ENCODE measurements at places on chromosomes 4 and X.

DNA sequence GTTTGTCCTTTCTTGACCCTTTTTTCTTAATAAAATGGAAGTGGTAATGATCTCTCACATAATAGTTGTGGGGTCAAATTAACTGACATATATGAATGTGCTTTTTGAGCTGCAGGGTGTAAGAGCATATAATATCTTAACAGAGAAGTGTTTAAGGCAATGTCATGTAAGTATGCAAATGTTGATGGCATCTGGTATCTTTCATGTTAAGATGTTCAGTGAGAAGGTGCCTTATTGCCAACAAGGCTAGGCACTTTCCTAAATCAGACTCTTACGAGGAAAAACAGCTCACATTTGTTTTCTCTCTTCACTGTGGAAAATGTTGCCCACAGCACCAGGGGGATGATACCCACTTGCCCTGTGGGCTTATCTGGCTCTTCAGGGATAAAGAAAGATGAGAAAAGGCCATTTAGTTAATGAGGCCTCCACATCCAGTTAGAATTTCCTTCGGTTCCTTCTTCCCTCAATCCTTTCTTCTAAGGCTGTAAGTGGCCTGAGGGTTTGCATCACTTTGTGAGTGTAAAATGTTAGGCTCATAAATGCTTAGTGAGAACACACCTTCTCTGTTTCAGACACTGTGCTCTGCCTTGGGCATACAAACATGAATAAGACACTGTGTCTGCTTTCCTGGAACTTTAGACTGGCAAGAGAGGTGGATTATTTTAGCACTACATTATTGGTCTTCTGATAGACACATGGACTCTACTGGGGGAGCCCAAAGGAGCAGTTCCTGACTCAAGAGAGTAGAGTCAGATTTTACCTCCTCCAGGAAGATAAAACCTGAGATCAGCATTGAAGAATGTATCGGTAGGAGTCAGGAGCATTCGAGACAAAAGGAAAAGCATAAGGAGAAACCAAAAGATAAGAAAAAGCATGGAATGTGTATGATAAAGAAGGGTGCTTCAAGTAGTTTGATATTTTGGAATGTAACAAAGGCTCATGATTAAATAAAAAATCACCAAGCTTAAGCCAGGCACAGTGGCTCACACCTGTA is 135.5 kb downstream of the SOWAHB start:
- DNase-seq = no peak

DNA sequence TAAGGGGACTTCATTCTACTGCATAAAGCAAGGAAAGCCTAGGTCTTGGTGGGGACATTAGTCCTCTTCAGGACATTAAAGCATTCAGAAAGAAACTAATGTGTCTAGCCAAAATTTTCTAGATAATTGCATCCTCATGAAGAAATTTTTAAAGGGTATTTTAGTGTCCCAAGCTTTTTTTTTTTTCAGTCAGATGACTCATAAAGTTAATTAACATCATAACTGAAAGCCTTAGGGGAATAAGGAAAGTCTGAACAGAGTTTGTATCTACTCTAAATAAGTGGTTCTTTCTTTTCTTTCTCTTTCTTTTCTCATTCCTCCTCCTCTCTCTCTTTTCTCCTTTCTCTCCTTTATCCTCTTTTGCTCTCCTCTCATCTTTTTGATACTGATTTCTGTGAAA is 202.4 kb downstream of the ADAMTS3 start:
- DNase-seq = peak; percentile 40

GRCh38 chr4:36321176-36321575 is 39.8 kb downstream of the DTHD1 start:
- DNase-seq = no peak

DNA sequence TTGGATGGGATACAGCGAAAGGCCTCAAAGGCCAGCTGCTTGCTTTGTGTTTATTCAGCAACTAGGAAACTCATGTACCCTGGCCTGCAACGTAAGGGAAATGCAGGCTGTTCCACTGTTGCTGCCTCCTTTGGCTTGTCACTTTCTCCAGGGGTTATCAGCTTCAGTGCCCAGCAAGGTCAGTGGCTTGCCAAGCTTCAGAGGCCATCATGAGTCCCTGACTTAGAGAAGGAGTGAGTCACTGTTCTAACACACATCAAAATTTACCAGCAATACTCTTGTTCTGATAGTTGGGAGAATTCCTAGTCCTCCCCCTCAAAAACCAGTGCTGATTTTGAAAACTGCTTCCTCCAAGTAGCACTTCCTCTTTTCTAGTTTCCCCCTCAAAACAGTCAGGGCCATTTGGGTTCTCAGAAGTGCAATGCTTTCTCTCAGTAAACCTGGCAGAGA is 250.8 kb downstream of the ARHGAP24 start:
- peak; percentile 61 for DNase-seq

DNA sequence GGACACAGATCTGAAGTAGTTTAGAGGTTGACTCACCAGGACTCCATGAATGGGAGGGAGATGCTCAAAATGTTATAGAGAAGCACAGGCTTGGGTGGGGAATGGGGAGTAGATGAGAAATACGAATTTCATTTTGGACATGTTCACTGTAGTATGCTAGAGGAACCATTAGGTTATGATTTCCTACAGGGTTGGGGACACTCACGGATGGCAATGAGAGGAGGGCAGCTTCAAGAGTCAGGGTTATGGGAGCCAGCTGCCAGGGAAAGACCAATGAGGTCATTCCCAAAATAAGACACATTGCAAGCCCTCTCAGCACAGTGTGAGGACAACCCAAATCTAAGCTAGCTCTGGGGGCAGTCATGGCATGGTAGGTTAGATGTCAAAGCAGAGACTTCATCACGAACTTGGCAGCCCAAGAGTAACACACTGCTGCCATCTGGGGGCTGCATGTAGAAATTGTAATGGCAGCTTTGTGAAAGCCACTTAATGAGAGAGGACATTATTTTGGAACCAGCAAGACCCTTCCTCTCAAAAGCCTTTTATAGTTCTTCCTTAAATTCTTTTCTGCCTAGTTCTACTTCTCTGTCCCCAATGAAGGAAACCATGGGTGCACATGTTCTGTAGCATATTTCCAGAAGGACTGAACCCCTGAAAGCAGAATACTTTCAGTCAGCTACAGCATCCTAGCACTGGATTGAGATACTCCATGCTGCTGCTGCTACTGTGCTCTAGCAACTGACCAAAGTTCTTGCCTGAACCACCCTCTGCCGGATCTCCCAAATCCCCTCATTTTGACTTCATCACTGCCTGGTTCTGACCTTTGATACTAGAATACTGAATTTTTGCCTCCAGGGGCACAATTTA is 16.2 kb upstream of the ZCCHC12 start:
- DNase-seq = peak; percentile 58

DNA sequence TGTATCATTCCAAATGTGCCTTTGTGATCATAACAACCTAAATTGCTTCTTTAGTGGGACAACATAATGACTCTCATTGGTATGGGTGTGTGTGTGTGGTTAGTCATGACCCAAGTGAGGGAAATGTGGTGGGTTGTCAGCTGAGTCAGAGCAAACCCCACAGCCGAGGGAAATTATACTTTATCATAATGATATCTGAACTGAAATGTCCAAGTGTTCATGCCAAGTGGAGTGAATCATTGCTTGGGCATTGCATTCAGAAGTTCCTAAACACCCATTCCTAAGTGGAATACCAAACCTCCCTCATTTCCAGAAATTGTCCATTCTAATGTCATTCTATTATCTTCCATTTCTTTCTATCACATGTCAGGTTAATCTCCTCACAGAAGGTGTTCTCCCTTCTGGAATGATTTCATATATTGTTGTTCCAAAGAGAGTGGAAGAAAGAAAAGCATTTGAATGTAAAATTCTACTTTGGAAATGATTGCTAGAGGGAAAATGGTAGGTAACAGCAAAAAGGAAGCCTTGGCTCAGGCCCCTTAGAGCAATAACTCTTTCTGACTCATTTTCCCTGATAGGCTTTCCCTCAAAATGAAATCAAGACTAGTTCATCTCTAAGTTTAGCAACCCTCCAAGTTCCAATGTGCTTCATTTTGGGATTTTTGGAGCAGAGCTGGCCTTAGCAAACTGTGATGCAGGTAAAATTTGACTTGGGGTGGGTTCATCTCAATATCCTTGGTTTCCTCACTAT is 230.7 kb upstream of the KCNIP4 start:
- DNase-seq = peak; percentile 97

GRCh38 chr4:105709081-105709450 is 482 bp downstream of the GSTCD start:
- peak; percentile 15 for DNase-seq

GRCh38 chr4:2465032-2465431 is 3.9 kb upstream of the RNF4 start:
- DNase-seq = no peak

GRCh38 chr4:35993606-35994005 is 250.7 kb downstream of the ARAP2 start:
- no peak for DNase-seq

DNA sequence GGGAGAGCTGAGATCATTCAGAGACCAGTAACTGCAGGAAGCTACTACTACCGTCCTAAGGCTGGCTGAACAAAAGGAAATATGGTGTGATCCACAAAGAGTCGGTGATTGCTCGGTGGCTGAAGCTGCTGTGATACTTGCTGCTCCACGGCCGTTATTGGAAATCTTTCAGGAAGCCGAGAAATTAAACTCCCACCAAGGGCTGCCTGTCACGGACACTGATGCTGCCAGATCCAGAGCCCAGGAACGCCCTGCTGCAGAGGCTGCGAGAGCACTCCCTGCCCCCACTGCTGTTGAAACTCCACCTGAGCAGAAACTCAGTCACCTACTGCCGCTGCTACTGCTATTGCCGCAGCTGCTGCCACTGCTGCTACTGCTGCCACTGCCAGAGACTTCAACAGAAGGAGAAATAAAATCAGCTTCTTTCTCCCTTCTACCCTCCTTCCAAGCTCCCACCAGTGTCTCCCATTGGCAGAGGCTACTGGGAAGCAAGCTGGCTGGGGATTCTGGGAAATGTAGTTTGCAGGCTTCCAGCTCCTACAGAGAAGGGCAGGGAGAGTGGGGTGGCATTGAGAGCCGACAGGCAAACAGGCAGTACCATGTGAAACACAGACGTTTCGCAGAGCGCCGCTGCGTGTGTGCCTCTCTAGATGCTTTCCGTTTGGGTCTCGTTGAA is 126.0 kb upstream of the ENPP6 start:
- DNase-seq = peak; percentile 75

GRCh38 chr4:181105487-181105886 is 1137.7 kb upstream of the TENM3 start:
- DNase-seq = no peak

DNA sequence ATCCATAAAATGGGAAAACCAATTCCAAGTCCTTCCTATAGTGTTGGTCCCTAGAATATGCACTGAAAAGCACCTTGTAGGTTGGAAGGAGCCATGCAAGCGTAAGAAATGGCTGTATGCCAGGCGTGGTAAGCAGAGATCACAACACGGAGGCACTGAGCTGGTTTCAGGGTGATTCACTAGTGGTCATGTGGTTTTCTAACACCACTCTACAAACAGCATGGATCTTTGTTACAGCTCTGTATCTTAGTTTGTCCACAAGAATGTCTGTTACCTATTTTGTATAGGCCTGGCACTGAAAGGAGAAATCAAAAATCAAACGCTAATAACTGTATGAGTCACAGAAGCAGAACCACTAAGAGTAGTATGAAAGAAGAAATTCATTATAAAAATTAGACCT is 71.9 kb downstream of the MAGEB17 start:
- peak; percentile 76 for DNase-seq

GRCh38 chr4:3491681-3492405 is 28.7 kb downstream of the DOK7 start:
- peak; percentile 52 for DNase-seq

DNA sequence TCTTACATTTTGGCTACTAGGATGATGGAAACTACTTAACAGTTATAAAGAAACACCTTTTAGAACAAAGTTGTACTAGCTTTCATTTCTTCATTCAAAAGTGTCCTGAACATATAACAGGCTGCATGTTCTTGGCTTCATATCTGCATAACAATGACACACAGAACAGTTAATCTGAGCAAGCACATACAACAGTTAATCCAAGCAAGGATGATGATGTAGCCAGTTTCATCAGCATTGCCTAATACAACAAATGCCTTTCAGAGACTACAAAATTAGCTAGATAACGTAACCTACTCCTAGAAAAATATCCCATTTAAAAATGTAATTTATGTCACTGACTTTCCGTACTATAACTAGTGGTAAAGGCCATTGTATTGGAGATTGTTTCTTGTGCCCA is 182.1 kb downstream of the SCFD2 start:
- DNase-seq = no peak

- no peak for DNase-seq
Measured at GRCh38 chrX:154890990-154891639, 5.0 kb downstream of the F8A1 start.

DNA sequence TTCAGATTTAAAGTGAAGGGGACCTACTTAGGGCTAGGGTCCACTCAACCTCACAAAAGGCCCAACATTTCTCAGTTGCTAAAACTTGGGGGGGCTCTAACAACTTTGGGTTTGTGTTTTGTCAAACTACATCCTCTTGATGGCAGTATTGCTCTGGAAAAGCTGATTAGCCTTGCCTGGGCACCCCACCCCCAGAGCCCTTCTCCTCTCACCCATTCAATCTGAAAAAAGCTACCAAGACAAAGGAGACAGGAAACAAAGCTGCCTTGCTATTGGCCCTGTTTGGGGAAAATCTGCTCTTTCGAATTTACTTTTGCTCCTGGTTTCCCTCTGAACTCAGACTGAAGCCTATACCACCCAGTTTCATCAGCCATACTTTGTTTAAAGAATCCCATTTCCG is 195.2 kb upstream of the STK26 start:
- DNase-seq = no peak

DNA sequence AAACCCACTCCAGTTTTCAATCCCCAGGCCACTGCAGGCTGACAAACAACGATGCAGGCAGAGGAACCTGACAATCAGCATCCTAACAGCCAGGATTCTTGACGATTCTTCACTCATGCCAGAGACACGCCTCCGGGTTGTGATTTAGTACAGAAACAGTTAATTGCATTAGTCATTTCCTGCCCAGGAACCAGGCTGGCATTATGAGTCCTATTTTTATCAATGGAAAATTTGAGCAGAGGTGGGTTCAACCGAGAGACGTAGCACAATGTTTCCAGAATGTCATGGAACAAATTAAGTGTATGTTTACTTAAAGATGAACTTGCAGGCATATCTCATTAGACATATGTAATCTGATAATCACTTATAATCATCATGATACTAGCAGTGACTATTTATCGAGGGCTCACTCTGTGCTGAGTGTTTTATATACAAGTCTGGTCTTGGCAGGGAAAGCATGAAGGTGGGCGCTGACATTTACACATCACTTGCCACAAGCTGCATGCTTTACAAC is 159.7 kb downstream of the NSUN7 start:
- DNase-seq = peak; percentile 83

GRCh38 chrX:46683048-46683447 is 75.9 kb downstream of the SLC9A7 start:
- DNase-seq = no peak

- DNase-seq = no peak
Measured at GRCh38 chr4:145090380-145090779, 7.6 kb downstream of the ANAPC10 start.

- DNase-seq = no peak
Measured at GRCh38 chrX:45850197-45850774, 649.6 kb upstream of the DIPK2B start.

- DNase-seq = no peak
Measured at GRCh38 chr4:174734181-174734580, 94.9 kb downstream of the GLRA3 start.
